Mucosa of descending colon (tissue), 3 donors: ENCODE measurements at places on chromosomes 11 and 22. TPM values are rescaled to one million over a fixed set of nuclear protein-coding genes. Genes with fewer than 3 reads are reported as not detected.

The LARGE2 gene
- total RNA-seq, result 1.9 TPM

The TMEM191C gene
- total RNA-seq, result 2.1 TPM

The PHF21B gene
- total RNA-seq, result not detected

The SLC22A25 gene
- total RNA-seq, result not detected

The SAAL1 gene
- 11.6 TPM for total RNA-seq

The OR5A1 gene
- not detected for total RNA-seq

The APOA4 gene
- total RNA-seq, result not detected

The CECR2 gene
- 1.4 TPM for total RNA-seq

The DEUP1 gene
- not detected for total RNA-seq

The ELF5 gene
- total RNA-seq, result not detected

The OR4A16 gene
- not detected for total RNA-seq

DNA sequence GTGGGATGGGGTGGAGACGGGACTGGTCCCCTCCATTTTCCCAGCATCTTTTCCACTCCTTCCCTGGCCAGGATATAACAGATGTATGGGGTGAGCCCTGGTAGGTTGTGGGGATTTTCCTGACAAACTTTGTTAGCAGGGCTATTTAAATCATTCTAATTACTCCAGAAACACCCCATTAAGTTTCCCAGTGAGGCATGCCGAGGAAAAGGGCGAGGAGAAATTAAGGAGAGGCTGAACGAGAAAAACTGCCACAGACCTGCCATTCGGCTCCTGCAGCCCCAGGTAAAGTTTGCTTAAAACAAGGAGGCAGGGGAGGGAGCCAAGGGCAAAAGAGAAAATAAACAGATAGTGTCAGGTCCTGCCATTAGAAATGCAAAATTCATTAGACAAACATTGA is 428.2 kb downstream of the BUD13 start:
- DNase-seq, result no peak

DNA sequence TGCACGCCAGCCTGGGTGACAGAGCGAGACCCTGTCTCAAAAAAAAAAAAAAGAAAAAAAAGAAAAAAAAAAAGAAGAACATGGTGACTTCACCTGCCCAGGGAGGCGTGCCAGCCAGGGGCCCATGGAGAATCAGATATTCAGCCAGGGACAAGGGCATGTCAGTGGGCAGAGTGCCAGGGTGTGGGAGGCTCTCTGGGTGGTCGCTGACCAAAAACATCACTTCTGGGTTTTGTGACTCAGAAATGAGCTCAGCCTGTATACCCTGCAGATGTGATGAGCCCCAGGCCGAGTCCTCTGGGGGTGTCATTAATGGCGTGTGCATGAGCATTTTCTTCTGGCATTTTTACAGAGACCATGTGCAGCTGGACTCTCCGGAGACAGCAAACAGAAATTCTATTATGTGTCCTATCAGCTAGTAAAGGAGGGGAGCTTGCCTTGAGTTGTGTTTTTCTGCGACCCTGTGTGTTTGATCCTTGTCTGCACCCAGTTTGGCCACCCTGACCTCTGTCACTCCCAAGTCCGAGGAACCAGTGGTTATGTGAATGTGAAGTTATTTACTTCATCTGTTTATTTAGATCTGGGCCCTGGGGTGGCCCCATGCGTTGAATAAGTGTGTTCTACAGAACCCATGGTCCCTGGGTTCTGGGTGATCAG is 53.6 kb downstream of the BCR start:
- no peak for DNase-seq

- DNase-seq, result no peak
These were observed 825.6 kb downstream of the TBC1D22A start for GRCh38 chr22:47587861-47588577.

DNA sequence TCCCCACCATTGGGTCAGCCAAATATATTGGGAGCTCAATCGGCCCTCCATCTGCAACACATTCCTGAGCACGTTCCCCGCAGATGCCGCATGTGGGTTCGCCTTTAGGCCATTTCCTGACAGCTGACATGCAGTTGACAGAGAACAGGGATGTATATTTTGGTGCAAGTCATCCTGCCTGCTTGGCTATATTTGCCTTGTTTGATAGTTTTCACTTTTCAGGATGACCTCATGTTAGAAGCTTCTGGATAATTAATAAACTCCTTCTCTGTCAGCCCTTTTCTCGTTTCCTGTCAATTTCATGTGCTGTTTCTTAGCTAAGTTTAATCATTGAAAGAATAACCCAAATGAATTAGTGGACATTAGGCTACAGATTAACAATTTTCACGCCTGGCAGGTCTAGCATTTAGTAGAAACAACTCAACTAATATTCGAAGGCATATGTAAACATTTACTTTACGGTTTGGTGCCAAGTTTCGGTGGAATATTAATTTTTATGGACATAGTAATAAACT is 105.8 kb upstream of the SLC5A12 start:
- DNase-seq, result no peak

DNA sequence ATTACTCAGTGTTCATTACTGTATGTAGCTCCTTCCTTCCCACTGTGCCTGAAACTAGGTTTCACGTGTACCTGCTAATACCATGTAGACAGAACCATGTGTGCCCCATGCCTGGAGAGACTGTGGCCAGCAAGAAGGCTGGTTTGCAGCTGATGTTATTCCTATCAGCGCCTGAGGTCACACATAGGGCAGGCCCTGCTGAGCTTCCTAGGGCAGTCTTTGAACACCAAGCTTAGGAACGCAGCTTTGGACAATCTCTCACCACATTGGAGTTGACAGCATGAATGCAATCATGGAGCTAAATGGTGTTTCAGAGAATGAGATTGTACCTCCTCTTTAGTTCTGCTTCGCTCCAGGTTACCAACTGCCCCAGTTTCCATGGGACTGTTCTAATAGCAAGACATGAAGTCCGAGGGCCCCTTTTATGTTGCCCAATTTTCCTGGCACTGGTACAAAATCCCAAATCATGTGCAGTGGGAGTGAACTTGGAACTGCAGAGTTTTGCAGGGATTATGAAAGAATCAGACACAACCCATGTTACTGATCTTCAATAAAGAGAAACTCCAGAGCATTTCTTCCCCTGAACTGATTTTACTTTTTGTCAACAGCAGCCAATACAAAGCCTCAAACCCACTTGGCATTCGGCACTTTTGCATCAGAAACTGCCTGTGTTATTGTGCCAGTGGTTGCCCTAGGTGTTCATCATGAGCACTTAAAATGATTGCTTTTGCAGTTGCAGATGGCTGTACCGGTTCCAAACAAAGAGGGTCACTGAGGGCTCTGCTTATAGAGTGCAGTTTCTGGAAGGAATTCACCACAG is 154.2 kb upstream of the TTC12 start:
- DNase-seq, result no peak

- DNase-seq, result no peak
These were observed 33.0 kb downstream of the CHID1 start for GRCh38 chr11:877565-877964.

DNA sequence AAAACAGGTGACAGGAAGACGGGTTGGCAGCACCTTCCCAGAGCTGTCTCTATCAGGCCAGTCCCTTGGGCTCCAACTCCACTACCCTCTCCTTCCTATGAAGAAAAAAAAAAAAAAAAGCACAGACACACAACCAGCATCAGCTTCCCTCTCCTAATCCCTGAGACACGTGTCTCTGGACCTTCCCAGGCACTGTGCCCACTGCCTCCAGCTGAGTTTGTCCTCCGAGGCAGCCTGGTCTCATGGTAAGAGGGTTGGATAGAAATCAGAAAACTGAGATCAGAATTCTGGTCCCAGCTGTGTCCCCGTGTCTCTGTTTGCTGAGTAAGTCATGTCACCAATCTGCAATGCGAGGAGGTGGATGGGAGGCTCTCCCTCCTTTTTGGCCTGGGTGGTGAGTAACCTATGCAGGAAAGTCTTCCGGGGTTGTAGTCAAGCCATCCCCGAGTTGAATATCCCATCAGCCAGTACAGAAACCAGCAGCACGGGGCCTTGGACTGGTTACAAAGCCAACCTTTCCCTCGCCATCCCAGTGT is 193.7 kb upstream of the TBCEL start:
- no peak for DNase-seq

DNA sequence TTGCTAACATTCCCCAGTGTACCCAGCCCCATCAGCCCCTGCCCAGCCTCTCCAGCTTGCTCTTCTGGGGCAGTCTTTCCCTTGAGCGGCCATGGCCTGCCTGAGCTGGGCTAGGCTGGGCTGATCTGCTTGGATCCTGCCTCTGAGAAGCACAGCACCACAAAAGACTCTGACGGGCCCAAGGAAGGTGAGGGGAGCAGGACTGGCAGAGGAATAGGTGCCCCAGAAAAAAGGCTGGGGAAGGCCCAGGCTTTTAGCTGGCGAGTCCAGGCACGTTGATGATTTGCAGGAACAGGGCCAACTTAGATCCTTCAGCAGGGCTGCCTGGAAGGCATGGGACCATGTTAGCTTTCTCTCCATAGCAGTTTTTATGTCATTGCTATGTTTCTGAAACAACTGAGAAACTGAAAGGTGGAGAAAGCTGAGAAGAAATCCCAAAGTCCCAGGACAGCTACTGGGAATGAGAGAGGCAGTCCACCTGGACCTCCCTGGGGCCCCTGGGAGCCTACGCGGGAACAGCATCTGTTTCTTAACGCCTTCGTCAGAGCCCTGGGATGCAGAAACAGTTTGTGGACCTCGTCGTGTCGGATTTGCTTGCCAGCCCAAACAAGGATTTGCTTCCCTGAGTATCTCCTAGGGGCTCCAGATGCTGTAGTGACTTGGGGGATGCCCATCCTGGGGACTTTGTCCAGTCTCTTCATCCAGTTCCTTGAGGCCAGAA is 24.4 kb upstream of the FXYD6 start:
- no peak for DNase-seq

GRCh38 chr11:75565221-75565814 is 3.3 kb downstream of the SERPINH1 start:
- DNase-seq, result no peak

GRCh38 chr11:131854391-131854790 is 484.0 kb downstream of the NTM start:
- no peak for DNase-seq

DNA sequence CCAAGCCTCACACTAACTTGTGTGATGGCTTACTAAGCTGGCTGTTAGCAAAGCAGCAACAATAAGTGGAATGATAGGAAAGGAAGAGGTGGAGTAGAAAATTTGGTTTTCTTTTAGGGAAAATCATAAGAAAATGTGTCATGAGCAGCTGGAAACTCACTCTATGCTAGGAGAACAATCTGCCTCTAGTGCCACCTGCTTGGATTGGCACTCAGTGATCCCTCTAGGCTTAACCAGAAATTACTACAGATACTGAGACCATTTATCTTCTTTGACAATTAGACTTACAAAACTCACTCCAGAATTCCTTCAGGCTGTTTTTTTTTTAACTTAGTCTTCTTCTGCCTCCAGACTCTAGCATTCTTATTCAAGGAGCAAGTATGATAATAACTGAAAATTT is 117.3 kb downstream of the CD44 start:
- DNase-seq, result no peak

DNA sequence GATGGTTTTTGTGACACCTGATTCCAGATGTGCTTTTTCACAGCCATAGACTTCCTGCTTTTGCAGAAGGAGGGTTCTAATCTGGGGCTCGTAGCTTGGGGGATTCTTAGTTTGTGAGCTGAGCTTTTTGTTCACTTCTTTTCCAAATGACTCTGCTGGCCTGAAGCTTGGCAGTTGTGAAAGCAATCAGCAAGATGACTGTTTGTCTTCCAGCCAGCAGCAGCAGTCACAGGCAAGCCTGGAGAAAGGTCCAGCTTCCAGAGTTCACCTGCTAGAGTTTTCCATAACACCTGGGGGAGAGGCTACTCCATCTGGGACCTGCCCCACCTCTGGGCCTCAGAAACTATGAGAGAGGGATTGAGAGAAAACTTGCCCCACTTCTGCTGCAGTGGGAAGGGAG is 4.1 kb downstream of the MARK2 start:
- DNase-seq, result peak; percentile 24

- DNase-seq, result no peak
These were observed 822 bp upstream of the COMT start for GRCh38 chr22:19940536-19941364.

GRCh38 chr22:47632701-47633100 is 870.3 kb downstream of the TBC1D22A start:
- no peak for DNase-seq

DNA sequence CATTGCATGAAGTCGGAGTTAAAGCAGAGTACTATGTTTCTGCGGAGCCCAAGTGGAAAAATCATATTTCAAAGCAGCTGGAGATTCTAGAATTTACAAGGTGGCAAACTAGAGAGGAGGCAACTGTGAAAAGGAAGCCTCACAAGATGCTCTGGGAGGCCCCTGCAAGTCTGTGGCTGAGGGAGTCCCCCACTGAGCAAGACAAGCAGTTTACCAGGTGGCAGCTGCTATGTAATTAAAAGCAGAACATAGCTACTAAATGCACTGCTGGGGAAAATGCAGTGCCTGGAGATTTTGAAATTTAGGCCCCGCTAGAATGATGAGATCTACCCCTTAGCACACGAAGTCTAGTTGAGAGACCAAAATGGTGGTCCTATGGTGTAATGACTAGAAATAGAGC is 728.0 kb downstream of the OPCML start:
- DNase-seq, result no peak

DNA sequence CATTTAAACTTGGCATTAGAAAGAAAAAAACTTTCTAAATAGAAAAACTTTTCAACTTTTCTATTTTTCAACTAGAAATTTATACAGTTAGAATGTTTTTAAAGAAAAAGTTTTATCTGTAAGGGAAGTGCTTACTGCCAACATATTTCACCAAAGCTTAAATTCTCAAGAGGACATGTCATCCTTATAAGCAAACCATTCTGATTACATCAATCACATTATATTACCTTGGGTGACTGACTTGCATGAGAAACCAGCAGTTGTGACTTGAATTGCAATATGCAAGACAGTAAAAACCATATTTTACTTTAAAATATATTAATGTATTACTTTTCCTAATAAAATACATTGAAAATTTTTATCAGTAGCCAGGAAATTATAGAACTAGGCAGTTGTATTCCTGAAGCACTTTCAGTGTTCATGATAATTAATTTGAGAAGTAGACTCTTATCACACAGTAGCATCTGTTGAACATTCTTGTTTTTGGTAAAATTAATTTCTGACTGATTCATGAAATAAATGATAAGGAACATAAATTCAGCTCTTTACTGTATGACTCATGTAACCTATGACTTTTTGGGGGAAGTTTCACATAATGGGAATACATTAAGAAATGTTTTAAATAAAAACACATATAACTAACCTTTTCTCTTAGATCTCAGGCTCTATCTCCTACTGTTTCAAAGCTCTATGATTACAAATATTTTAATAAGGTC is 345.0 kb upstream of the CCDC179 start:
- no peak for DNase-seq

DNA sequence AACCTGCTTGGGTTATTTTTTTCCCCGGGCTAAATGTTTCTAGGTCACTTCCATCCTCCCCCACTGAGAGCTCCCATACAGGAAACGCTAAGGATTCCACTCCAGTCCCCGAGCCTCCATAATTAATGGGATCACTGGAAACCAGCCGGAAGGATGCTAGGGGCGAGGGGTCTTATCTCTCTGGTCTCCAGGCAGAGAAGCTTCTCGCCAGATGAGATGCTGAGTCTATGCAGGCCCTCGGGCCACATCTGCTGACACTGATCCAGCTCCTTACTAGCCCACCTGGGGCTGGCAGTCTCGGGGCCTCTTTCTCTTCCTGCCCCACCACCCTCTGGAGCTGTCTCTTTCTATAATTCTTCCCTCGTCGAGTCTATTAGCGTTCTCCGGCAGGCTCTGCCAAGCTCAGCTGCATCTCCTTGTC is 125.9 kb upstream of the SYT13 start:
- DNase-seq, result no peak
